ENCODE measurements at places on chromosomes 12 and 14.
A peak's percentile ranks its signal among the peaks of the same experiment; 100 is the strongest.

GRCh38 chr14:97120204-97120603 lies 323.0 kb downstream of the VRK1 start:
- DNase-seq, result no peak

GRCh38 chr12:39165338-39165737 lies 259.9 kb upstream of the CPNE8 start:
- DNase-seq, result no peak

DNA sequence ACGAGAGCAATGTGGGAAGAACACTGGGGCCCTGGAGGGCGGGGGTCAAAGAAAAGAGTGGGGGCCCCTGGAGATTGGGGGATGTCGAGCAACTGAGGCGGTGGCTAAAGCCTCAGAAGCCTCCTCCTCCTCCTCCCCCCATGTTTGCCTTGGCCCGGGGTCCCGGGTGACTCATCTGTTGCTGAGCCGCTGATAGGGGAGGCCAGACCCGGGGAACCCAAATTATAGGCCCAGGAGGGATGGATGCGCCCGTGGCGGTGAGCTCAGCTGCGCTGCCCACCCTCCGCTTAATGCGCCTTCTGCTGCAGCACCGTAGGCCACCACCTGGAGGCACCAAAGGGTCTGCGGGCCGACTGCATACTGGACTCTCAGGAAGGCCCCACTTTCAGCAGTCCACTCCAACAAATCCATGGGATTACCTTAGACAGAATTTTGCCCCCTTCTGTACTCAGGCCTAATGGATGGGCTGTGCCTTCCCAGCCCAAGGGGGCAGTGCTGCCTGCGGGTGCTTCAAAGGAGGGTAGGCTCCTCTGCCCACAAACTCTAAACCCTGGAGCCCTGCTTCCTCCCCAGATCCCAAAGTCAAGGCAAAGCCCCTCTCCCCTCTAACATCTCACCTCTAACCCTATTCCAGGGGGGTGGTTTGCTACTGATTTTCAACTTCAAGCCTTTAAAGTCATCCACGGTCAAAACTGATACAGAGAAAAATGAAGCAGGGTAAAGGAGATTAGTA lies 2.6 kb upstream of the WNT10B start:
- DNase-seq, result no peak

GRCh38 chr14:49287004-49287403 lies 299.2 kb downstream of the RPS29 start:
- no peak for DNase-seq

DNA sequence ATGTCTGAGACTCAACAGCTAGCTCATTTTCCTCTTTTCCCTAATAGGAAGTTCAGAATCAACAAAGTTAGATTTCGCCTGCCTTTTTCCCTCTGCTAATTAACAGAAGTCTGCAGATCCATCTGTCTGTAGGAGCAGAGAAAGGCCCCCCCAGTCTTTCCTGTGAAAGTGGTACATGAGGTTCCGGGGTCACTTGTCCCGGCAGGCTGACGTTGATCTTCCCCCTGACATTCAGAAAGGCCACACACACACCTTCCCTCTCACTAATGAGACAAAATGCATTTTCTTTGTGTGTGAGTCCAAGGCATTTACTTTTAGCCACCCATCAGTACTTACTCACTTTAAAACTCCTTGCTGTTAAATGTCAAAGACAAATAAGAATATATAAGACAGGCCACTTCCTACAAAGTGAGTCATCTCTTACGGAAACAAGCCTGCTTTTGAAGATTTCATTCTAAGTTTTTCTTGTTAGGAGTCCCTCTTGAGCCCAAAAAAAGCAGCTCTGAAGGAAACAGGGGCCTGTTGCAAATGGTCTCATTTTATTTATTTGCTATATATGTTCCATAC lies 138.7 kb downstream of the TTC7B start:
- DNase-seq, result no peak

DNA sequence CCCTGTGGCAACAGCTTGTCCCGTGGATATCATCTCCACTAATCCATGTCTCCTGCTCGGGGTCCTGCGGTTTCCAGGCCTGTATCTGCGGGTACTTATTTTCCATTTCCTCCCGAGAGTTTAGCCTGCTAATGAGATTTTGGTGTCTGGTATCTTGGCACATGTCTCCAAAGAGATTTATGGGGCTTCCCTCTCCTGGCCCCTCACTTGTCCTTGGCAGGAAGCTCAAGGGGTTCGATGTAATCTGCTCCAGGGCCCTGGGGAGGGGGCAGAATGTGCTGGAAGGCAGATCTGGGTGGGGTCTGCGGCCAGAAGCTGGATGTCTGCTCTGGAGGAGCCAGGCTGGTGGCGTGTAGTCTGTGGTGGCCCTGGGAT lies 85.7 kb downstream of the KIF26A start:
- no peak for DNase-seq

- DNase-seq, result no peak
These were observed 23.8 kb upstream of the PHC1 start for GRCh38 chr12:8890313-8891085.

DNA sequence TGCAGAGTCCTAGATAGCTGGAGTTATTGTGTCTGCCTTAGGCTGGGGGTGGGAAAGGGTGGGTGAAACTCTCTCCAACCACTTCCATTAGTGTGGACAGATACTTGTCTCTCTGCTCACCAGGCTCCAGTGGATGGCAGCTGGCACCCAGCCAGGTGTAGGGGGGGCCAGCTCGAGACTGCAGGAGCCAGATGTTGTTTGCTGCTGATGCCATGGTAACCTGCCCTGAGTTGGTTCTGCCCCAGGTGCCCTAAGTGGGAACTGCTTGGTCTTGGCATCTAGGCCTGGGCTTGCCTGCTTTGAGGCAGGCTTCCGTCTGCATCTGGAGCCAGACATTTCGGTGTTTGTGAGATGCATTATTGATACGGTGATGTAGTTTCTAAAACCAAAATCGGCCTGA lies 82.2 kb downstream of the ADCK1 start:
- peak; percentile 80 for DNase-seq

- no peak for DNase-seq
These were observed 14.5 kb downstream of the R3HDM2 start for GRCh38 chr12:57416039-57416996.

DNA sequence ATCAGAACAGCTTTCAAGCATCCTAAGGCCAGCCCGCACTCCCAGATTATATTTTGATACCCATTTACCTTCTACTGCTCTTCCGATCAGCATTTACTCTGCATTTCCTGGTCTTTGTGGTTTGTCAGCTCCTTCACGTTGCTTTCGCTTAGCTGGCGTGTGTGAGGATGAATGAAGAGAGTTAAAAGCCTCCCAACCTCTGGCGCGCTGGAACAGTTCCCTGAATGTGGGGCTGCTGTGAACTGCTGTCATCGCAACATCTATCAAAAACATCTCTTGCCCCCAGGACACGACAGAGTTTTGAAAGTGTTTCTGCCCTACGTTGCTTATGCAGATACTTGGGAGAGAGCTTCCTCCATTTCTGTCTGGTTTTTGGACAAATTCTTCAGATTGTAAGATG lies 129.2 kb downstream of the KCNA5 start:
- no peak for DNase-seq

DNA sequence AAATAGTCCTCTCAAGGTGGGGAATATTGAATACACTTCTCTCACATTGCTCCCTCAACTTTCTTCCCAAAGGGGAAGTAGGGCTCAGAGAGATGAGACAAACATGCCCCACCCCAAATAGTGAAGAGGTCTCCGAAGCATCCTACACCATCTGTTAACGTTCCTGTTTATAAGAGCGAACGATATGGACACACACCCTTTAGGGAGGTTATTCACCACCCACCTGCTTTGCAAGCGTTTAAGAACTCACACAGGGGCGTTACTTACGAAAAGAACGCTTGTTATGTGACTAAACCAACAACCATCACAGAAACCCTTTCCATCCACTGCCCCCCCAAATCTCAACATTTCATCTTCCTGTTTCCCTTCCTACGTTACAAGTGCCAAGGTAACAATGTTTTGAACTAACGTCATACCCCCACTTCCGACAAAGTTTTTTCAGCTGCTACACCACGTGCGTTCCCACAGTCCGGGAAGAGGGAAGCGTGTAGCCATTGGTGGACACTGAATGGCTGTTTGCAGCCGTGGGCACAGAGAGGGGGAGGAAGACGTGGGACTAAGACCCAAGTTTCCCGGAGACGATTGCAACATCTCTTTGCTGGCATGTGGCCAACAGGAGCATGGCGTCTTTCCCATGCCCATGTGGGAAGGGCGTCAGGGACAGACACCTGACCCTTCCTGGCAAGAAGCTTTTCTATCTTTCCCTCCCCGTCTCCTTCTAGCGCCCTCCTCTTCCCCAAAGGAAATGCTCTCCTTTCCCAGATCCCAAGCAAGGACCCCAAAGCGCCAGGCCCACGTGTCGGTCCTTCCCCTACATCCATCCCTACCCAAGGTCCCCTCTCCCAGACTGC lies 1.2 kb downstream of the YBX3 start:
- DNase-seq, result no peak

- DNase-seq, result no peak
These were observed 5.1 kb downstream of the RNF10 start for GRCh38 chr12:120539303-120539702.

GRCh38 chr14:99731547-99732435 lies 47.7 kb downstream of the CYP46A1 start:
- DNase-seq, result no peak

- no peak for DNase-seq
These were observed 37.6 kb upstream of the CLIP1 start for GRCh38 chr12:122460061-122460460.

DNA sequence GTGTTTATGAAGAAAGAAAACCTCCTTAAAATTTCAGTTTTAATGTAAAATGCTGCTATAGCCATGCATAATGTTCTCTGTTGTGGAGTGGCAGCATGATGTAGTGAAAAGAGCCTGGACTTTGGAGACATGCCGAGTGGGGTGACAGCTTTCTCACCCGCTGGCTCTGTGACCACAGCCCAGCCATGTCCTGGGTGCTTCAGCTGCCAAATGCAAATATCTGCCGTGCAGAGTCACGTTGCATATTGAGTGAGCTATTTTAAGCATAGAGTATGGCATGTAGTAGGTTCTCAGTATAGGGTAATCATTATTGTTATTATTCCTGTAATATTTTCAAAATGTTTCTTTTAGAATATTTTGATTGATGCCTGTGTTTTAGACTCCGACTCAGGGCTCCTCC lies 15.5 kb upstream of the TCTN2 start:
- DNase-seq, result no peak

DNA sequence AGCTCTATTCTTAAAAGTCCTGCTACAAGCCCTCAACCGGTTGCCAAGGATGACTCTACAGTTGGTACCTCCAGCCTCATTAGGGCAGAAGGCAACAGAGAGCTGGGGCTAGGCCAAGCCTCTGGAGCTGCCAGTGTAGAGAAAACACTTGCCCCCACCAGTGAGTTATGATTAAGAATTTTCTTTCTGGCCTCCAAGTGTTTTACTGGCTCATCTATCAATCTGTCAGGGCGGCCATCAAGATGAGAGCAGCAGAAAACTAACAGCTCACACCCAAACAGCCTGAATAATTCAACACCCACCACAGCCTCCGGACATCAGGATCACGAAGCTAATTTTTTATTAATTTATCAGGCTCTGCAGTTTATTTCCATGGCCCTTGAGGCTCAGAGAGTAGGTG lies 40.7 kb upstream of the CMKLR1 start:
- DNase-seq, result no peak

DNA sequence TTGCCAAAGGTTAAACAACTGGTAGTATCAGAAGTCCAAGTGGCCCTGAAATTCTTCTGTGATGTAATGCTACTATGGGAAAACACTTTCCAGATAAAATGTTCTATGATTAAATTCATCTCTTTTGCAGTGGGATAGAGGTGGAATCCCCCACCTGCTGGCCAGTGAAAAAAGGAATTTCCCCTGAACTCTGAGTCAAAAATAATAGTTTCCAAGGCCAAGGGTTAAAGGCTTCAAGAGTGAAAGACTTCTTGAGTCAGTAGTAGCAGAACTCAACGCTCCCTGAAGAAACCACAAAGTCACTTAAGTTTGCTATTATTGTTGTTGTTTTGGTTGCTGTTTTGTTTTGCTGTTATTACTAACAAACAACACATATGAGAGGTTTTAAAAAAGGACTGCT lies 330.8 kb downstream of the SOX5 start:
- no peak for DNase-seq

- peak; percentile 92 for DNase-seq
These were observed at the start of gene CEP128 for GRCh38 chr14:80941241-80942185. TSS of gene CEP128 (minus strand) at chr14:80941738.

DNA sequence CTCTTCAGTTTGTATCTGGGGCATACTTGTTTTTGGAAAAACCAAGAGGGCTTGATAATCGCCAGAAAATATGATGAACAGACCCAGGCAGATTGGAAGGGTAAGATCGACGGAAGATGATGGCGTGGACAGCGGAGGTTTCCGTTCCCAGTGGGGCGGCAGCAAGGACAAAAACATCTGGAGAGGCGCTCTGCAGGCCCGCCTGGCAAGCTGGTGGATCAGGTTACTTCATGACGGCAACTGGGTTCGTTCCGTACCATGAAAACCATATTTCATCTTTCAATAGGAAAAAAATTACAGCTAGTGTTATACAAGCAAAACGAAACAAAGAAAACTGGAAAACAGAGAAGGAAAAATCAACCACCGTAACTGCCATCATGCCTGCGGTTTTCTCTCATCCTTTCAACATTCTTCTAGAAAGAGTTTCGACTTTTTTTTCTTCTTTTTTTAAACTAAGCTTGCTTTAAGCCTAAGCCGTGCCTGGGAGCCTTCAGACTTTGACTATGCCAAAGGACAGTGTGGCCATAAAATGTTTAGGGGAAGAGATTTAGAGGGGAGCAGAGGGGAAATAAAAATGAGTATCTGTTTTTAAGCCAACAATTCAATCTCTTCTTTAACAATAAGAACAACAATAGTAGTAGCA lies 210.5 kb downstream of the FOXN3 start:
- no peak for DNase-seq

- DNase-seq, result no peak
These were observed 133.5 kb upstream of the KRAS start for GRCh38 chr12:25384038-25384892.

DNA sequence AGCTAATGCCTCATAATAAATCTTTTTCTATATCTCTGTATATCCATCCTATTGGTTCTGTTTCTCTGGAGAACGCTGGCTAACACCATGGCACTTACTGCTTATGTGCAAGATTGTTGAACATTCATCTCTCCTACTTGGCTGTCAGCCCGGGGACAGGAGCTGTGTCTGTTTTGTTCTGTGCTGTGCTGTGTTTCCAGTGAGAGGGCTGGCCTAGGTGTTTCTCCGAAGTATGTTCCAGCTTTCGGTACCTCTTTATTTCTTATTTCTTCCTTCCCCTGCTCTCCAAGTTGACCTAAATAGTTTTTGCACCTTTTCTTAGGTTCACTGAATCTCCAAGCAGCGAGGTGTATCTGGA lies 18.8 kb upstream of the NR4A1 start:
- no peak for DNase-seq

- DNase-seq, result no peak
These were observed 41.2 kb upstream of the CRY1 start for GRCh38 chr12:107134558-107134957.
